ENCODE measurements at places on chromosomes 4 and X.

GRCh38 chr4:2881431-2881830, 37.8 kb downstream of the ADD1 start:
- DNase-seq = no peak

DNA sequence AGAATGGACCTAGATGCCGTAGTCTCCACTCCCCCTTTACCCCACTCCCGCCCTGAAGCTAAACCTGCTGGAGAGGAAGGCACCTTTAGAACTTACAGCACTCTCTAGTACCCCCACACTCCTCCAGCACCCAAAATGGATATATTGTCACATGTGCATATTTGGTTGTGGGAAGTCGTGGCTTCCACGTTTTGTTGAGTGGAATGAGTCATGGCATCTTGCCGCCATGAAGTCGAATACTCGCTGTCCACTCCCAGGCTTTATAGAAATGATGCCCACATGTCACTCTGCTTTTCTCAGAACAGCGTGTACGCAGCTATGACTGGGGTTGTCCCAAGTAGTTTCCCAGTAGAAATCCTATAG, 545 bp downstream of the ABCE1 start:
- DNase-seq = peak; percentile 70

GRCh38 chr4:85477534-85477933, 2.6 kb downstream of the ARHGAP24 start:
- peak; percentile 26 for DNase-seq

GRCh38 chr4:156154978-156155377, 201.3 kb upstream of the CTSO start:
- DNase-seq = peak; percentile 3

- DNase-seq = no peak
These were observed 6.8 kb downstream of the METAP1 start for GRCh38 chr4:99002279-99002678.

DNA sequence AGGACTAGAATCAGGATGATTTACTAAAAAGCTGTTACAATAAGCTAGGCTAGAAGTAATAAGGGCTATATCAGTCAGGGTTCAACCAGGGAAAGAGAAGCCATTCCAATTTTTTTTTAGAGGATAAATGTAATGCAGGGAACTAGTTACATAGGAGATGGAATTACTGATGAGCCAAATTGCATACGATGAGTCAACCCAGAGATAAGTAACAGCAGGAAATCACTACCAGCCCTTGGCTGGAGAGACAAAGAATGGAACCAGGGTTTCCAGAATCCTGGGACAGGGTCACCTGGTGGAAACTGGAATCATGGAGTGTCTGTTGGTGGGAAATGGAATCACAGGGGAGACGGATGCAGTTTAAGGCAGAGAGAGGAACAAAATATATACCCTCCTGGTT, 13.1 kb upstream of the MAGEA4 start:
- DNase-seq = no peak

DNA sequence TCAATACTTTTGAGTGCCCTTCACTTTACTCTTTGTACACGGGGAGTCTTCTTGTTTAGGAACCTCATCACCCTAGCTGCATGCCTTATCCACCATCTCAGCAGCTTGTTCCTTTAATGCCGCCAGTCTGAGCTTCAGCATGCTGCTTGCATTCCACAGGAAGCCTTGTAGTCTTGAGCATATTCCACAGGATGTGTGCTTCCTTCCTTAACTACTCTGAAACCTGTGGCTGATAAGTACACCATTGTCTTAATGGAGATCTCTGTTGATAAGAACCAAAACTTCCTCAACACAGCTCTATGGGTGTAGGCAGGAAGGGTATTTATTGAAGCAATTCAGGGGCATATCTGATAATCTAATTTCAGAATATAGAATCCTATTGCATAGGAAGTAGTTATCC, 24.4 kb upstream of the CCNI start:
- no peak for DNase-seq

DNA sequence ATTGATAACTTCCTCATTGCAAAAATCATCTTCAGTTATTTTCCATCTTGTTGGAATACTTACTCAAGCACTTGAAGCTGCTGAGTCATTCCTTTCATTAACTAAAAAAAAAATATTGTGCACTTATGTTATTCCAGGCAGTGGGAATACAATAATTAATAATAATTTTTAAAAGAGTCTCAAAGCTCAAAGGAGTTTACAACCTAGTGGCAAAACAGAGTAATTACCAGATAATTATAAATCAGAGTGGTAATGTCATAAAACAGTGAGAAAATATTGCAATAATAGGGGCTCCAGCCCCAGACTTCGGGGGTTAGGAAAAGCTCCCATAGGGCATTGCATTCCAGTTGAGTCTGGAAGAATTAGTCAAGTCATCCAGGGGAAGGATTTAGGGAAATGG, 79.6 kb downstream of the DDX53 start:
- DNase-seq = no peak

GRCh38 chr4:27873596-27873995, 1013.0 kb downstream of the STIM2 start:
- DNase-seq = no peak

GRCh38 chr4:3818371-3818770, 52.2 kb downstream of the ADRA2C start:
- no peak for DNase-seq

- no peak for DNase-seq
These were observed 271.2 kb upstream of the SMIM31 start for GRCh38 chr4:164482758-164483157.

DNA sequence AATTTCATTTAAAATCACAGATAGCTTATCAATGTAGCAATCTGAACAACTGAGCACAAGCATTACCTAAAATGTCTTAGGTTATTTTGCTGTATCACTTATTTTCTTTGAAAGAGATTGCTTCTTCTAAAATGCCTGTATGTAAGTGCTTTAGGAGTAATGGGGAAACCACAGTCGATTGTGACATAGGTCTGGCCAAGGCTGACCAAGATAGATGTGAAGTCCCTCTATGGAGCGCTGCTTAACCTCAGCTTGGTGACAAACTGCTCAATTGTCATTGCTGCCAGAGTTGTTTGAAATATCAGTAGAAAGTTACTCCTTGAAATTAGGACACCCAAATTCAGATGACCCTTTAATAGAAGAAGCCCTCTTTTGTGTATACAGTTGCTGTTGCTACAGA, 401.9 kb upstream of the NDST4 start:
- DNase-seq = no peak

DNA sequence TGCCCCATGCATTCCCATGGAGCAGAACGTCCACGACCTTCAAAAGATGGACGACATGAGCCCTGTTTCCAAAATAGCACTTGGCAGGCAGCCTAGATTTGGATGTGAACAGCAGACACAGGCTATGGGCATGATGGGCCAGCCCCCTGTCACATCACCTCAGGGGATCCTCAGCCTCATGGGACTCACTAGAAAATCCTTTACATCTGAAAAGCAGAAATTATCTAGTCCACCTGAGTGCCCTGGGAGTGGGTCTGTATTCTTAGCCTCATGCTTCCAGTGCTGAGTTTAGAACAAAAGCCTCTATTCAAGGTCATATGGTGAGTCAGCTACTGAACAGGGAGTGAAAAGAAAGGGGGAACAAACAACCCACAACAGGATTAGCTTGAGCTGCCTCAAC, 35.8 kb downstream of the GRIA3 start:
- DNase-seq = no peak

GRCh38 chr4:90958256-90958895, 831.2 kb downstream of the CCSER1 start:
- DNase-seq = peak; percentile 7

- DNase-seq = peak; percentile 39
These were observed 1.6 kb downstream of the PPP3CA start for GRCh38 chr4:101345596-101346350.

GRCh38 chr4:21454201-21454600, 494.4 kb downstream of the KCNIP4 start:
- DNase-seq = no peak

GRCh38 chr4:124224256-124224655, 488.3 kb downstream of the ANKRD50 start:
- no peak for DNase-seq

DNA sequence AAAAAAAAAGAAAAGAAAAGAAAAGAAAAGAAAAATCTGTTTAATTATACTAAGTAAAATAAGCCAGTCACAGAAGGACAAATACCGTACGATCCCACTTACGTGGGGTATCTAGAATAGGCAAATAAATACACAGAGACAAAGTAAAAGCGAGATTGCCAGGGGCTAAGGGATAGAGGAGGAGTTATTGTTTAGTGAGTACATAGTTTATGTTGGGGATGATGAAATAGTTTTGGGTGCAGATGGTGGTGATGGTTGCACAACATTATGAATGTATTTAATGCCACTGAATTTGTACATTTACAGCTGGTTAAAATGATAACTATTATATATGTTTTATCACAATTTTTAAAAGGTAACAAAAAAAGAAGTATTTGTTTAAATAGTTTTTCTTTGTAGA, 7.1 kb downstream of the CA5B start:
- DNase-seq = no peak

DNA sequence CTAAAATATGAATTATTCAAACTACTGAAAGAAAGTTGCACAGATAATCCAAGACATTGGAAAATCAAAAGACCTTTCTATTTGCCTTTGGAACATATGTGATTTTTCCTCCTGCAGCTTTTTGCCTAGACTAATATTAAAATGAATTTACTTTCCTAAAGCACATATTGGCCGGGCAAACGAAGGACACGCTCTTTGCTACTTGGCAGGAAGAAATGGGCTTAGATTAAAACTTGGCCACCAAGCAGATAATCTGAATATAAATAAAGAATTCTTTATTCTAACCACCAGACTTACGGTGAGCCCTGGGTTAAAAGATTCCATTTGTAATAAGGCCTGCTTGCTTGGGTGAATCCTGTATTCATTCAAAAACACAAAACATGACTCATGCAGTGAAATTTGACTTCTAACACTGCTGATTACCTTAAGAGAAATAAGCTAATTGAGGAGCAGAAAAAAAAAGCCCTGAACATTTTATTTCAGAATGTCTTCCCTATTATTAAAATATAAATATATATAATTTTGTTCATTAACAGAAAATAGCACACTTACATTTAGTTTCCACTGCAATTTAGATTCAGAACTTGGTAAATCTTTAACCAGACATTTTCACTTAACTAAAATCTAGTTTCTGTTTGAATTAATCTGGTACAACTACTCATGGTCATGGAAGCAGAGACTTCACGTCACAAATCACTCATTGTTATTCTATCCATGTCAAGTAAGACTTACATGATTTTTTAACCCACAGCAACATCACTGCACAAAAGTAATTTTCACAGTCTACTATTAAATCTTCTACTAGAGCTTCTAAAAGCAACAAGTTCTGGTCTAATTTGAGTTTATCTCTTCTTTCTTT, 116.1 kb upstream of the PLAC1 start:
- DNase-seq = no peak

- no peak for DNase-seq
These were observed 6.5 kb downstream of the RGS12 start for GRCh38 chr4:3299122-3299975.

DNA sequence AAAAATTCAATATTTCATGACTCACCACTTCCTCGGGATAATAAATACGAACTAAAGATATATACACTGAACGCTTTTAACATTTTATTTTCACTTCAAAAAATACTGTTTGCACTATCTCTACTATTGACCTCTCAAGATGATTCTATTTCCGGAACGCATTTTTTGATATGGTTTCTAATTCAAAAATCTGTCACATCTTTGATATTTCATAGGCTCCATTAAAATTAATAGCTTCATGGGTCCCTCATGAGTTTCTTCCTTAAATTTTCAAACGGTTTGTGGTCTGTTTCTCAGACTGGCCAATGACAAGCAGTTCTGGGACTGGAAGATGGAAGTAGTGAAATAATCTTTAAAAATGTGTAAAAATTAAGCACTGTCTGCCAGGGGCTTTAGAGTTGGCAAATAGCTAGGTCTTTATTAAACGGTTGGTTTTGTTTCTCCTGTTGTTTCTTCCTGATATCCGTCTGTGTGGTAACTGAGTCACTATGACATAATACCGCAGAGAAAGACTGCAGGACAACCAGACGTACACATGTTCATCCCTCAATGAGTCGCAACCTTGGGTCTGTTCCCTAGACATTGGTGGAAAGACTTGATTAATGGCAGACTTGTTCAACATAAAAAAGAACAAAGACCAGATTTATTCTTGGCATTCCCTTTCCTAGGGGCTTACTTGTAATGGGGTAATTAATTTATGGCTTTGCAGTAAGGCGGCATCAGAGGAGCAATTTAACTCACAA, 133.8 kb downstream of the PALLD start:
- no peak for DNase-seq

GRCh38 chrX:63782515-63782914, 2.5 kb downstream of the ARHGEF9 start:
- no peak for DNase-seq

GRCh38 chr4:70943114-70943513, 40.9 kb downstream of the MOB1B start:
- no peak for DNase-seq

GRCh38 chr4:134027931-134028330, 173.7 kb downstream of the PABPC4L start:
- peak; percentile 12 for DNase-seq

DNA sequence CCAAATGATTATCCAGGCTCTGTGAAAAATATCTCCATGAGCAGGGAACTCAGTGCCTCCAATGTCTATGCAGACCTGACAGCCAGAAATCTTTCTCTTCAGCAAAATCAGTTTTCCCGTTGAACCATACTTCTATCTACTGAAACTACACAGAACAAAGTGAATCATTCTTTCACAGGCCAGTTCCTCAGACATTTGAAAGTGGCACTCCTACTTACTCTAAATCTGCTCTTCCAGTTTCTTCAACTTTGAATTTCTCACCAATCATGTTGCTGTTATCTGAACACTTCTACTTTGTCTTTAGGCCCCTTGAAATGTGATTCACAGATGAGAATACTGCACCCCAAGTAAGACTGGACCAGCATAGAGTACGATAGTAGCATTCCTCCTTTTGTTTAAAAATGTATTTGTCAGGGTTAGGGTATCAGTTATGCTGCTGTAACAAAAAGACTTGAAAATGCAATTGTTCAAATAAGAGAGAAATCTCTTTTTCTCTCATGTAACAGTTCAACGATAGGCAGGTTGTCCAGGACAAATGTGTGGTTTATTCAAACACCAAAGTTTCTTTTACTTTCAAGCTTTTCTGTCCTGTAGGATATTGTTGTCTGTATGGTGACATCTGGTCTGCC, 210.6 kb upstream of the KLF3 start:
- DNase-seq = no peak

GRCh38 chr4:123833171-123833643, 436.6 kb downstream of the SPRY1 start:
- DNase-seq = peak; percentile 9

DNA sequence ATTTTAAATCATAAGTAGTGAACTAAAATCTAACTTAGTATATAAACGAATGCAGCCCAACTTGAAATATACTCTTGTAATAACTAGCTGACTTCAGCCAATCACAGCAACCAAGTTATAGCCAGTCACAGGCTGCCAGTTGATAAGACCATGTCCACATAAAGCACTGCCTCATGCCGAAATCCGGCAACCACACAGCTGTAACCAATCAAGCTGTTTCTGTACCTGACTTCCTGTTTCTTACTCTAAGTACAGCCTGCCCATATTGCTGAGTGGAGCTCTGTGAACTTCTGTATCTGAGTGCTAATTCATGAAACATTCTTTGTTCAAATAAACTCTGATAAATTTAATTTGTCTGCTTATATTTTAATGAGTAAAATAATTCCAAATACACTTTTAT, 805.3 kb upstream of the EPHA5 start:
- no peak for DNase-seq
